ENCODE measurements at places on chromosomes 7 and 10.

DNA sequence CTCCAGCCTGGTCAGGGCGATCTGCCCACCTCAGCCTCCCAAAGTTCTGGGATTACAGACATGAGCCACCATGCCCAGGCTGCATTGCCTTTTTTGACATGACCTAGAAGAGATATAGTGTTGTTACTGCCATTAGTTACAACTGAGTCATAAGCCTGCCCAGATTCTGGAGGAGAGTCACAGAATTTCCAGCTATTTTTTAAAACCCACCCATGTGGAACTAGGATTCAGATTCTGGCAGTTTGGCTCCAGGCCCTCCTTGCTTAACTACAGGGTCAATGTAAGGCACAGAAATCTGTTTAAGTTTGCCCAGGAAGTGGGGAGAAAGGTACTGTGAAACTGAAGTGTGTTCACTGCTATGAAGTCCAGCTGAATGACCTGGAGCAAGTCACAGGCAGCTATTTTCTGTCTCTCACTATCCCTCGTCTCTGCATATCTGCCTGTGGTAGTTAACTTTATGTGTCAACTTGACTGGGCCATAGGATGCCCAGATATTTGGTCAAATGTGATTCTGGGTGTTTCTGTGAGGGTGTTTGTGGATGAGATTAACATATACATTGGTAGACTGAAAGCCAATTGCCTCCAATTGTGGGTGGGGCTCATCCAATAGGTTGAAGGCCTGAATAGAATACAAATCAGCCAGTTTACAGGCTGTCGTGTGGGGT is 8.4 kb upstream of the MARVELD1 start:
- no peak for DNase-seq

GRCh38 chr10:81068460-81068859 is 530.8 kb downstream of the SH2D4B start:
- DNase-seq: no peak

GRCh38 chr10:124197371-124198124 is 104.2 kb upstream of the CHST15 start:
- no peak for DNase-seq

- DNase-seq: no peak
These were observed 2.1 kb downstream of the ENTPD7 start for GRCh38 chr10:99661377-99661763.

- no peak for DNase-seq
These were observed 86.7 kb downstream of the MDFIC start for GRCh38 chr7:115008465-115009114.

DNA sequence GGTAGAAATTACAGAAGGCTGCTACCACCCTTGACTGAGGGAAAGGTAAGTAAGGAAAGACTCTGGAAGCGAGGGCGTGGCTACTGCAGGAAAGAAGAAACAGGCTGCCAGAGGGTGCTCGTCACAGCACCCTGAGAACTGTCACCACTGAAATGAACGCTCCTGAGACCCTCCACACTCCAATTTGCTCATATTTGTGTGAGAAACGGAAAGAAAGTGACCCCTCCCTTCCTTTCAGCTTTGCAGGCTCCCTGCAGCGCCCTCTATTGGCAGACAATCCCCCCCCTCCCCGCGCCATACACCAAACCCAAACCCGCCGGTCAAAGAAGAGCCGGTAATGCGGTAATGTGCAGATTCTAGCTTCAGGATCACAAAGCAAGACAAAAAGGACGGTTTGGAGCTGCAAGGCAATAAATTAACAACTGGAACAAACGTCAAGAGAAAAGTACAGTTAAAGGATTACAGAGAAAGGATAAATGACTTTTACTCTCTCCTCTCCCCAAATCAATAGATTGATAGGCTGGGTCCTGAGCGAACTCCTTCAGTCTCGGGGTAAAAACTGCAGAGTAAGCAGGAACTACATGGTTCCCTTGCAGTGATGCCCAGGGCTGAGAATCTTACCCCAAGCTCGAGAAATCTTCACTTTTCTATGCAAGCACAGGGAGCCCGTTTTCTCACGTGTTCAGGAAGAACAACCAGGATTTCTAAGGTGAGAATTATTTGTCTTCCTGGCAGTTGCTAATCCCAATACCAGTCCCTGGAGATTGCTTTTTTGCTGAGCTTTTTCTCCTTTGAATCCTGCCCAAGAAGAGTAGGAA is 47.6 kb downstream of the STEAP1B start:
- DNase-seq: no peak

- no peak for DNase-seq
These were observed 12.2 kb downstream of the GSAP start for GRCh38 chr7:77403957-77404356.

- DNase-seq: no peak
These were observed 325.4 kb upstream of the SEMA3C start for GRCh38 chr7:81244224-81244623.

DNA sequence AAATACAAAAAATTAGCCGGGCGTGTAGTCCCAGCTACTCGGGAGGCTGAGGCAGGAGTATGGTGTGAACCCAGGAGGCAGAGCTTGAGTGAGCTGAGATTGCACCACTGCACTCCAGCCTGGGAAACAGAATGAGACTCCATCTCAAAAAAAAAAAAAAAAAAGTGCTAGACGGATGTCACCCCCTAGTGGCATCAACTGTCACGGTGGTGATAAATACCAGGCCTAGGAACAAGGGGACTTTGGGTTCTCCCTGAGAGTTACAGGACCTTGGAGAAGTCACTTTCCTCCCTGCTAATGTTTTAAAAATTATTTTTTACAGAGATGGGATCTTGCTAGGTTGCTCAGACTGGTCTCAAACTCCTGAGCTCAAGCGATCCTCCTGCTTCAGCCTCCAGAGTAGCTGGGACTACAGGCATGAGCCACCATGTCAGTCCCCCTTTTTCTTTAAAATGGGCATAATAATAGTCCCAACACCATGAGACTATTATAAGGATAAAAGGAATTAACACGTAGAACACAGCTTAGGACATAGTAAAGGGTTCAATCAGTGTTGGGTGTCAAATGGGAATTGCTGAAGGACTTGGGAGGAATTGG is 2.6 kb upstream of the TMEM130 start:
- DNase-seq: no peak

DNA sequence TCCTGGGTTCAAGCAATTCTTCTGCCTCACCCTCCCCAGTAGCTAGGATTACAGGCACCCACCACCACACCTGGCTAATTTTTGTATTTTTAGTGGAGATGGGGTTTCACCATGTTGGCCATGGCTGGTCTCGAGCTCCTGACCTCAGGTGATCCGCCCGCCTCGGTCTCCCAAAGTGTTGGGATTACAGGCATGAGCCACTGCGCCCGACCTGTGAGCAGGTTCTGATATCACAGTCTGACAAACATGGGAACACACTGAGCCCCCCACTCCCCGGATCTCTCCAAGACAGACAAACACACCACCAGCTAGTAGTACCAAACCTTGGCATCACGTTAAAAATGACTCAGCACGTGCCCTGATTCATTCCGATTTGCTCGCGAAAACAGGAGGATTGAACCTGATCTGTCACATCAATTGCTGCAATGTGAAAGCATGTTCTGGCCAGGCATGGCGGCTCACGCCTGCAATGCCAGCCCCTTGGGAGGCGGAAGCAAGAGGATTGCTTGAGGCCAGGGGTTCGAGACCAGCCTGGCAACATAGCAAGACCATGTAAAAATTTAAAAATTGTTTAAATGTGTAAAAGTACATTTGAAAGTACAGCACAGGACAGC is 106.5 kb downstream of the SMURF1 start:
- no peak for DNase-seq

- DNase-seq: no peak
These were observed 258.7 kb upstream of the SLC26A5 start for GRCh38 chr7:103704701-103705100.

DNA sequence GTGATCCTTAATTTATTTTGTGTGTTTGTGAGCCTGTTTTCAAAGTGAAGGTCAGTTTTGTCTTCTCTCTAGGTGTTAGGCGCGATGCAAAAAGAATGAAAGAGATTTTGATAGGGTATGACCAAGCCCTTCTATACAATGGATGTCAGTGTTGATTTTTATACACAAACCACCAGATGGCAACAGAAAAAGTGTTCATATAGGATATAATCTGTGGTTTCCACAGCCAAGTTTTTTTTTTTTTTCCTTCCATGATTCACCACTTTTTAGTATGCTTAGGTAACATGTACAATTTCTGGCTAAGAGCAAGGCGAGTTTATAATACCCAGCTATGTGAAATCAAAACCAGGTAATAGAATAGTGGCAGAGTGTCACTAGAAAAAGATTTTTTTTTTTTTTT is 8.1 kb downstream of the SDK1 start:
- DNase-seq: no peak

- no peak for DNase-seq
These were observed 83.7 kb downstream of the EPC1 start for GRCh38 chr10:32263300-32263699.

- DNase-seq: no peak
These were observed 114.7 kb downstream of the PTEN start for GRCh38 chr10:87978166-87978565.

DNA sequence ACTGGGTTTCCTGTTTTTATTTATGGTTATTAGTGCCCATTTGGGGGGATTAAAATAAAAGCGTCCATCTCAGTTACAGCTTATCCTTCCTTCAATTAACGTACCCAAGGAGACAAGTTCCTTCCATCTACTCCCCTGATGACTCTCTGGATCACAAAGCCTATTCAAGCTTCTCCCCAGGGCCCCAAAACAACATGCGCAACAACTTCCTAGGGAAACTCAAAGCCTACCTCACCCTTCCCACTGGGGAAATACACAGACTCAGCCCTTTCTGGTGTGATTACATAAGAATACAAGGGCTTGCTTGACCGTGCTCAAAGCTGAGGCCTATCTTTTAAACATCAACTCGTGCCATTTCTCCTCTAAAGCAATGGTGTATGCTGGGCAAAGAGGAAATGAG is 112.4 kb downstream of the CDK6 start:
- no peak for DNase-seq

DNA sequence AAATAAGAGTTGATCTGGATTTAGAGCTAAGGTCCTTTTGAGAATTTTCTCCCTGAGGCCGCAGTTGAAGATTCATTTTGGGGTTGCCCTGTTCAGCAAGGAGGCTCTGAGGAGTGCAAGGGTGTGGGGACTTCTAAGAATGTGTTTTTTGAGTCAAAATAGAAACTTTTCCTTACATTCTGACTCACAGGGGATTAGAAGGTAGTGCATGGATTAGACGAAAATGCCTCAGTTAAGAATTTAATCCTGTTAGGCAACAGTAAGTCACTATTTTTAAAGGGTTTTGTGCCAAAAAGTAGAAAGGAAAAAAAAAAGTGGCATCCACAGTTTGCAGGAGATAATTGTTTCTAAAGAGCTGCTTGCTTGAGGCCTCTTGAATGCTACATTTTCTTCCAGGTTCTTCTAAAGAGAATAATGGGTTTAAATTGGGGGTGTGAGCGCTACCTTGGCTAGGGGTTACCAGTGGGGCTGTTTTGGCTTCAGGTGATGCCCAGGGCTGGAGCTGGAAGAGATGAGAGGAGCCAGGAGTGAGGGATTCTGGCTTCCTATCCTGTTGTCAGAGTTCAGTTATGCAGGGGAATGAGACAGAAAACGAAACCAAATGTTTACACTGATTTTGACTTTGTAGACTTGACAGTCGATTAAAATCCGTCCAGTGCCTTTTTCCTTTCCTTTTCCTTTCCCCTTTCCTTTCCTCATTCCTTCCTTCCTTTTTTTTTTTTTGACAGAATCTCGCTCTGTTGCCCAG is 52.9 kb downstream of the BAMBI start:
- no peak for DNase-seq

DNA sequence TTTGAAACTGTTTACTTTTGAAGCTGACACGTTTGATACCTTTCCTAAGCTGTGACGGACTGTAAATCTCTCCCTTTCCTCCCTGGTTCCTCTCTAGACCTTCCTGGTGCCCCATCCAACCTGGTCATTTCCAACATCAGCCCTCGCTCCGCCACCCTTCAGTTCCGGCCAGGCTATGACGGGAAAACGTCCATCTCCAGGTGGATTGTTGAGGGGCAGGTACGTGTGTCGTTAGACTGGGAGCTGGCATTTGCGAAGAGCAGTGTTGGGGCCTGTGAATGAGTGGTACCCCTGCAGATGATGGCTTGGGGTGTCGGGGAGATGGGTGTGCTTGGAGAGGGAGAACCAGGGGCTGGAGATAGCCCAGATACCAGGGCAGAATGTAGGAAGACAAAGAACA is 602.7 kb upstream of the FOXK1 start:
- no peak for DNase-seq

DNA sequence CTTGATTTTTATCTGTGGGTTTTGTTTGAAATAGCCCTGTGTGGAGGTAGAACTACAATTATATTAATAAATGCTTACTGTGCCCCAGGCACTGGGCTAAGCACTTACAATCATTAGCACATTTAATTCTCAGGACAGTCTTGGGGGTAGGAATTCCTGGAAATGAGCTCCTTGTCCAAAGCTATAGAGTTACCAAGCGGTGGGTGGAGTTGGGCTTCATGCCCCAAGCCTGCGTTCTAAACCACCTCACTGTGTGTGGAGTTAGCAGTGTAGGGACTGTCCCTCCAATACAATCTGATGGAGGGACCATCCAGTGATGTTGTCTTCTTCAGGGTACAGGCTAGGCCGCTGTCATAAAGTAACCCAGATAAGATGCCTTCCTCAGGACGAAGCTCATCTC is 49.7 kb downstream of the PALD1 start:
- no peak for DNase-seq

GRCh38 chr7:35253710-35254495 is at the start of gene TBX20:
TBX20 (minus strand) TSS chr7:35254100; CDS start chr7:35253620, 480 bp downstream.
- DNase-seq: no peak

DNA sequence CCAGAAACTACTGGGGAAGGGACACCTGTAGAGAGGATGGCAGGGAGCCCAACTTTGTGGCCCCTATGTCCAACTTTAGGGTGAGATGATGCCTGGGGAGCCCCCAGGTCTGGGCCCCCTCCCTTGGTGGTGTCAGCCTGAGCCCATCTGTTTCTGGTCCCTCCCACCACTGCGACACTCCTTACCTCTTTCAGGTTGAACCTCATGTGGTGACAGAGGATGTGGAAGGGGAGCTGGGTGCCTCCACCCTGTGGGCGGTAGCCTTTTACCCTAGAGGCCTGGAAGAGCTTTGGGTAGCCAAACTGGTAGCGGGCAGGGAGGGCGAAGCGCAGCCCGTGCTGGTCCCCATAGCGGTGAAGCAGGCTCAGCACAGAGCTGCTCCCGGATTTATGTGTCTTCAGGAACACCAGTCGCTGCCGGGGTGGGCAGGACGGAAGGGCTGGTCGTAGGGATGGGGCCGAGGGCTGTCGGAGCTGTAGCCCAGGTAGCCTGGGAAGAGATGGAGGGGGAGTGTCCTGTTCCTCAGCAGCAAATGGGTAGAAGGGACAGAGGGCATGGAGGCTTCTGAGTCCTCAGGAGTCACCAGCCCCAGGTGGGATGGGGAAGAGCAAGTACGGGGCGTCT is 2.0 kb downstream of the GAL3ST4 start:
- no peak for DNase-seq

GRCh38 chr7:145398758-145399157 is 562.9 kb upstream of the TPK1 start:
- DNase-seq: no peak

Measured in stimulated activated CD8-positive, alpha-beta memory T cell treated with anti-CD3 and anti-CD28 coated beads, Interleukin-7, amount 100 ng/mL, for 4 hours (primary cell).